Activated naive CD8-positive, alpha-beta T cell treated with anti-CD3 and anti-CD28 coated beads, Interleukin-2, amount 10 ng/mL, durations not matched to agents 7 days and 5 days (primary cell): ENCODE measurements at places on chromosomes 2 and 18.

GRCh38 chr2:42844901-42845821 lies 52.8 kb upstream of the HAAO start:
- DNase-seq = no peak

- DNase-seq = no peak
Observed at GRCh38 chr2:30527411-30527810, 80.4 kb downstream of the LCLAT1 start.

GRCh38 chr18:26741048-26741447 lies 124.5 kb downstream of the AQP4 start:
- DNase-seq = no peak

DNA sequence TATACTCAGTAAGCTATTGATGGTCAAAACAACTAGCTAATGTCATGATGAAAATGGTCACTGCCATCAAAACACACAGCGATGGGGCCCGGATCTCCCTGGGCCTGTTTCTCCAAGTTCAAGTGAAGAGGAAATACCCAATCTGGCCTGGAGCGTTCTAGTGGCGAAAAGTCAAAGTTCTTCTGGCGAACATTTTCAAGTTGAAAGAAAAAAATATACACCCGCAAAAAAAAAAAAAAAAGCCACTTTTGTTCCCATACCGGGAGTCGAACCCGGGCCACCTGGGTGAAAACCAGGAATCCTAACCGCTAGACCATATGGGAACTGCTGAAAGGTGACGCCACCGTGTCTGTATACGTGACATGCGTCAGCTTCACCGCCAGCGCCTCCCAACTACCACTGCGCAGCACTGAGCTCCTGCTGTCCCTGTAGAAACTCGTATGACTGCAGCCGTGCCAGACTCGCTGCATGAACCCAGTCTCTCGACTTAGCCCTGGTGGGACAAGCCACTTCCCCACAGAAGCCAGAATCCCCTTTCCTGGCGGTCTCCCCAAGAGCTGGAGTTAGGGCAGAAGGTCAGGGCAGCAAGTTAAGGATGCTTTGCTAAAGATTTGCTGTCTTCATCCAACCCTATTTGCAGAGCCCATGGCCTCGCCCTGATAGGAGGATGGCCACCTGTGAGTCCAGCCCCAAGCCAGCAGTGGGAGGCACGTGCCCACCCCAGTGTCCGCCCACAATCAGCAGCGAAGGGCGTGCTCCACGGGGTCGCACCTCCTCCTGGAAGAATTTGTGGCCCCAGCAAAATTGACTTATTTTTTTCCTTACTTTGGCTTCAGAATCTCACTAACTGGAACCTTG lies 5.6 kb upstream of the IMP4 start:
- DNase-seq = no peak

GRCh38 chr2:81786811-81787210 lies 1482.3 kb upstream of the LRRTM1 start:
- DNase-seq = no peak

DNA sequence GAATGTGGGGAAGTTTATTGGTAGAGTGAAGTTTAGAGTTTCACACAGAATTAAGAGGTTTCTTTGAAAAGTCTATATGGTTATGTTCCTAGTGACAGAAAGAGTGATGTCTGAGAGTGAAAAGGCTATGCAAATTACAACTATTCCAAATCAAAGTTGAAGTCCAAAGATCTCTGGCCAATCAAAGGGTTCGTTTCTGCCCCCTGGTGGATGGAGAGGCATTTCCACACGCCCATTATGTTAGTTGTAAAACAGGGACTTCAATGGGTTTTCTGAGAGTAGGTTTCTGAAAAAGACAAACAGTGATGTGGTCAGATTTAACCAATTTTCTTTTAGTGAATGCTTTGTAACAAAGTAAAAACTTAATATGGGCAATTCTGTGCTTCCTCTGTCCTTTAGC lies 441.5 kb upstream of the POU3F3 start:
- no peak for DNase-seq

GRCh38 chr2:108591163-108591562 lies 56.9 kb downstream of the LIMS1 start:
- DNase-seq = no peak

DNA sequence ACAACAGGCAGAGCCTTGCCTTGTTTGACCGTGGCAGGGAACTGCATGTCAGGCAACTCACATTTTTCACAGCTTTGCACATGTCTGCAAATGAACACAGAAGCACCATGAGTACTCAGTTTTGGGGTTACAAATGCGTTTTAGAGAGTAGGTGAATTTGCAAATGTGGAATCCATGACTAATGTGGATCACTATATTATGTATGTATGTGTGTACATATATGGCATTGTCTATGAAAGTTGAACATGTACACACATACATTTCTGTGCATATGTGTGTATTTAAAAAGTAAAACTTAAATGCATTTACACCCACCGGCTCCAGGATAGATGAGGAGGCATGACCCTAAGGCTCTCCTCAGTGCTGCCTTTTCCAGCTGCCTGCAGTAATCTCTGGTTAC lies 65.1 kb downstream of the SOWAHC start:
- DNase-seq = no peak

DNA sequence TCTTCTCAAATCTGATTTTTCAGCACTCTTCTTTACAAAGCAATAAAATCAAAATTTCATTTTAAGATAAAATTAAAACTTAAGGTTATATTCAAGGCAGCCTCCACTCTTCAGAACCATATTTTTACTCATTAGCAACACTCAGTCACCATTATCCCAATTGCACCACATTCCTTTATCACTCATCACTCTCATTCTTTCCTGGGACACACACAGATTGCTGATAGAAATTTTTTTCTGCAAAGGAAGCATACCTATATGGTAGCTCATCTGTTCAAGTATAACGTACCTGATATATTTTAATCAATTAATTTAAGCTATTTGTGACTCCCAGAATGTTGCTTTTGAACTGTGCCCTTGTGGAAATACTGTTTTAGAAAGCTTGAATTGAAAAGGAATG lies 1559.3 kb upstream of the ZEB2 start:
- DNase-seq = no peak

DNA sequence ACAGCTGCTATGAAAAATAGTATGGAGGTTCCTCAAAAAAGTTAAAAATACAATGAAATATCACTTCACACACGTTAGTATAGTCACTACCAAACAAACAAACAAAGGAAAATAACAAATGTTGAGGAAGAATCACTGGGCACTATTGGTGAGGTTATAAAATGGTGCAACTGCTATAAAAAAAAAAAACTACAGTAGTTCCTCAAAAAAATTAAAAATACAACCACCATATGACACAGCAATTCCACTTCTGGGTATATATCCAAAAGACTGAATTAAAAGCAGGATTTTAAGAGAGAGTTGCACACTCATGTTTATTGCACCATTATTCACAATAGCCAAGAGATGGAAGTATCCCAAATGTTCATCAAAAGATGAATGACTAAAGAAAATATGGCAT lies 80.9 kb upstream of the POU3F3 start:
- DNase-seq = no peak

DNA sequence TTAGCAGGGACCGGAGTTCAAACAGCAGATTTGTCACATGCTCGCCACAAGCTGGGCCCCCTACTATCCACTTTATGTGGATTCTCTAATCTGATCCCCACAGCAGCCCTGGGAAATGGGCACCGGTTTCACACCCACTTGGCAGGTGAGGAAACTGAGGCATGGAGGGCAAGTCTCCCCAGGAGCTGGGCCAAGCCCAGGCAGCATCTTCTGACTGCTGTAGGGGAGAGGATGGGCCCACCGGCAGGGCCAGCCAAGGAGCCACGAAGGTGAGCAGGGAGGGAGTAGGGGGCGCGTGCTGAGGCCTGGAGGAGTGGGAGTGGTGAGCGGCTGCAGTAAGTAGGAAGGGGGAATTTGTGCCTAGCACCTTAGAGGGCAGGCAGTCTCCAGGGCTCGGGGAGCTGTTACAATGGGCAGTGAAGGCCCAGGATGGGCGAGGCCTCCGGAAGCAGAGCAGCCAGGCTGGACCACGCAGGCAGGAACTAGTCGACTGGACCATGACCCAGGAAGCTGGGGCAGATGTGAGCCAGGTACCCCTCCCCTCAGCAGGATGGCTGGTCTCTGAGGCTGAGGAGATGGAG lies 37.1 kb downstream of the COA5 start:
- DNase-seq = no peak

- DNase-seq = peak; percentile 79
Observed at GRCh38 chr18:13216711-13217465, 1.7 kb upstream of the LDLRAD4 start.

GRCh38 chr2:63790491-63790890 lies 51.2 kb upstream of the UGP2 start:
- no peak for DNase-seq

DNA sequence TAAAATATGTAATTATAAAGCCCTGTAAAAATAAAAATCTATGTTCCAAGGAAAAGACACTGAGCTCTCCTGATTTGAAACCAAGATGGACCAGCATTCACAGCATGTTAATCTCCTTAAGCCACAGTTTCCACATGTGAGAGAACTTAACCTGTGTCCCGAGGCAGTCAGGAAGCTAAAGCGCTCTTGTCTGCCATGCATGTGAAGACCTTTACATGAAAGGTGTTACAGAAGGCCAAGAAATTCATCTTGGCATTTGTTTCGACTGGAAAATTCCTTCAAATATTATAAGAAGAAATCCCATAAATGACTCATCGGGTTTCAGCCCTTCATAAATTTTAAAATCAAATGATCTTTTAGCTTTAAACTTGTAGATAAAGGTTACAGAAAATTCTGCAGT lies 328.6 kb downstream of the CDH2 start:
- no peak for DNase-seq

DNA sequence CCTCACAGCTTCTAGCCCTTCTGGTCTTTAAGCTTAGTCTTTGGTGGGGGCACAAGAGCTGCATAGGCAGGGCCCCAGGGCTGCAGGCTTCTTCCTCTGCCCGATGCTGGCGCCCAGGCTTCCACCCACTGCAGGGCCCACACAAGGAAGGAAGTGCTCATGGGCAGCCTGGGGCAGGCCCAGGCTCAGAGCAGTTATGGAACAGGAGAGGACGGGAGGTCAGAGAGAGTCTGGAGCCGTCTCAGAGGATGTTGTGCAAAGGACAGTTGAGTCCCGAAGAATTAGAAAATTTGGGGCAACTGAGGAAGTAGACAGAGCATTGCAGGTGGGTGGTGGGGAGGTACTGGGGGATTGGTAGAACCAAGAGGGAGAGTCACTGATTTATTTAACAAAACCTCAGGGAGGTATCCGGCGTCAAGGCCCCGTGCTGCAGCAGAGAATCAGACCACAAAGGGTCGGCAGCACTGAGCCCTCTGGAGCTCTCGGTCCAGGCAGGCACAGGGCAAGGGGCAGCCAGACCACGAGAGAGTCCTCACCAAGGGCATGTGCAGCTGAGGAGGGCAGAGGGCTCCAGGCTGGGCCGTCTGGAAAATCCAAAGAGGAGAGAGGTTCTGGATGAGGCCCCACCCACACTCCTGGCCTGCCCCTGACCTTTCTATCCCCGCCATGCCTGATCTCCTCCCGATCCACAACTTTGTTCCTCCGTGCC lies 110.8 kb upstream of the GLI2 start:
- DNase-seq = no peak

DNA sequence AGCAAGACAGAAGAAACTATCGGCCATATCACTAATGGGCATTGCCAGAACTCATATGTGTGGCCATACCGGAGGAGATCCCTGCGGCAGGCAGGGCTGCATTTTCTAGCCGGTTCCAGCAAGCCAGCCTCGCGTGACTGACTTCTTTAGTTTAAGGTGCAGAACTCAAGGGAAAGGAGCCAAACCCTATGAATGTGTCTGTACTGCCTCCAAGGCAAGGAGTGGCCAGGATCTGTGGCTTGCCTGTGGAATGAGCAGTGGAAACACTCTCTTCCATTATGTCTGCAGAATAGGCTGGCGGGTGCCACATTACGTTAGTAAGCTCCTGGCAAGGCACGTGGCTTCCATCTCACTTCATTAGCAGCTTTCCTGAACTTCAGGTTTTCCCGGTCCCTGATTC lies 137.6 kb downstream of the ATL2 start:
- no peak for DNase-seq

GRCh38 chr2:95578539-95578938 lies 13.3 kb upstream of the TRIM43 start:
- DNase-seq = no peak

DNA sequence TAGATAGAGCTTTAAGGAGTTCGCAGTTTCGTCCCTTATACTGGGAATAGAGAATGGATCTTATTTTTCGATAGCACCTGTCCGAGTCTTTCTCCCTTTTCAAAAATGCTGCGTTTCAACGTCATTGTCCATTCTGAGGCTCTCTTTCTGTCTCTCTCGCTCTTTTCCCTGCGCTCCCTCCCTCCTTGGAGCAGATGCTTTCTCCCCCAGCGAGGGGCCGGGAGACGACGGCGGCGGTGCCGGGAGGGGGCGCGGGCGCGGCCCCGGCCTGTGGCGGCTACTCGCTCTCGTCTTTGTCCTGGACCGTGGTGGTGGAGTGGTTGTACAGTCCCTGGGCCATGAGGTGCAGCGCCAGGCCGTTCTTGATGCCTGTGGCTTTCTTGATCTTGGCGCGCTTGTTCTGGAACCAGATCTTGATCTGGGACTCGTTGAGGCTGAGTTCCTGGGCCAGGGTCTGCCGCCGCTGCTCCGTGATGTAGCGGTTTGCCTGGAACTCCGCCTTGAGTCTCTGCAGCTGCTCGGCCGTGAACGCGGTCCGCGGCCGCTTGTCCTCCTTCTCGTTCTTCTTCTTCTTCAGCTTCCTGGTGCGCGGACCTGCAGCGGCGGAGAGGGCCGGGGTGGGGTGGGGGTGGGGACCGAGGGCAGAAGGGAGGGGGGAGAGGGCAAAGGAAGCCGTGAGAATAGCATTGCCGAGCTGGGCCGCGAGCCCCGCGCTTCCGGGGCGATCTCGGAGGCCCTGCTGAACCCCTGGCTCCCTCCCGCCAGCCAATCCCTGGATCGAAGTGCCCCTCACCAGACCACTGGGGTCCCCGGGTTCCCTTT lies 4.6 kb downstream of the EN1 start:
- no peak for DNase-seq

GRCh38 chr18:4285525-4285924 lies 169.6 kb downstream of the DLGAP1 start:
- no peak for DNase-seq
